Hepatocyte (in vitro differentiated cells): ENCODE measurements at places on chromosomes 16 and 17.

DNA sequence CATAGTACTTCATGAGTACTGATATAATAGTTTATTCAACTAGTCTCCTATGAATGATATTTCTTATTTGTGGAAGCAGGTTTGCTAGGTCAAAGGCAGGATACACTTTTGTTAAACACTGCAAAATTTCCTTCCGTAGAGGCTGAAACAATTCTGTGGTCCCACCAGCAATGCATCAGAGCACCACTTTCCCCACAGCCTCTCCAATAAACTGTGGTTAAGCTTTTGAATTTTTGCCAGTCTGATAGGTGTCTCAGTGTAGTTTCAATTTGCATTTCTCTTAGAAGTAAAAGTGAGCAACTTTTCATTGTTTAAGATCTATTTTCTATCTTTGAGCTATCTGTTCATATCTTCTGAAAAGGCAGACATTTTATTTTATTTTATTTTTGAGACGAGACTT is 36.4 kb upstream of the CORO6 start:
- no peak for DNase-seq

GRCh38 chr16:74219706-74220105 is 76.9 kb upstream of the PSMD7 start:
- no peak for DNase-seq

GRCh38 chr17:77405867-77406732 is 265.3 kb downstream of the SEC14L1 start:
- no peak for DNase-seq

DNA sequence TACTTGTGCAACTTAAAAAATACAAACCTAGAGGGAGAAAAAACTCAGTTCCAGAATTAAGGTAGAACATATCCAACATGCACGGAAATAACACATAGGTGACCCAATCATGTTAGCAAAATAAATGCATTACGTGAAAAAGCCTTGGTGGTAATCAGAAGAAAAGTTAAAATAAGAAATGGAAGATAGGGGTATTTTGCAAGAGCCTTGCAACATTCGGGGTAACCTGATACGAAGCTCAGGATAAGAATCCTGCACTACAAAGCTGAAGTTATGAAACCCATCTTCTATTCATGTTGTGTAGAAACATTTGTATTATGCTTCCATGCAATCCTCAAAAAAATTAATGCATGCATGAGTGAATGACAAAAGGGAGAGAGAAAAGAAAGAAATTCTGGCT is 33.1 kb downstream of the CHCT1 start:
- DNase-seq, result no peak

DNA sequence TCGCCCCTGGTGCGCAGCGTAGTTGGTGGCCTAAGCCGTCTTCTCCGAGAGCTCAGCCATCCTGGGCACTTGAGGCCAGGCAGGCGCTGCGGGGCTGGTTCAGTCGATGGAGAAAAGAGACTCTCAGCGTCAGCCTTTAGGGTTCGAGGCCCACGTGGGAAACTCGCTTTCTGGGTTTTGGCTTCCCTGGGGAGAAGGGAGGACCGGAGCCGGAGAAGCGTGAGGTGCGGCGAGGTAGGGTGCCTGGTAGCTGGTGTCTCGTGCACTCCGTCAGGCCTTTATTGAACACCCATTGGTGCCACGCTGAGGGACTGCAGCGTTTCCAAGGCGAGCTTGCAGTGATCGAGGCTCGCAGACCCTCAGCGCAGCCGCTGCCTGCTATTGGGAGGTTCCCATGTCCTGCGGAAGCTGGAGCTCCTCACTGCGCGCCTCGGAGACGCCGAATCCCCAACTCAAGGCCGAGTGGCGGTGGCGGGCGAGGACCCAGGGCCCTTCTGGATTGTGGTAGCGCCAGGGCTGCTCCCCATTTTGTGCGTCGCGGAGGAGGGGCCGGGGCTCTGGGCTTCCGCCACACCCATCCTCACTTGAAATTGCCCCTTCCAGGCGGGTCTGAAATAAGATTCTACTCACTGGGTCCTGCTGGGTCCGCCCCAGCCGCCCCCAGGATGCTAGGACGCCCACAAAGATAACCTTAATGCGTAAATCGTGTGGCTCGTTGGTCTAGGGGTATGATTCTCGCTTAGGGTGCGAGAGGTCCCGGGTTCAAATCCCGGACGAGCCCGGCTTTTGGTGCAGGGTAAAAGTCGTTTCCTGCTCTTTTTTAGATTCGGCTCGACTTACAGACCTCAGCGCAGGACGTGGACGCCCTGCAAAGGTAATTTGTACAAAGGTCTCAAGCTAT is 1.2 kb downstream of the OR1F1 start:
- no peak for DNase-seq

DNA sequence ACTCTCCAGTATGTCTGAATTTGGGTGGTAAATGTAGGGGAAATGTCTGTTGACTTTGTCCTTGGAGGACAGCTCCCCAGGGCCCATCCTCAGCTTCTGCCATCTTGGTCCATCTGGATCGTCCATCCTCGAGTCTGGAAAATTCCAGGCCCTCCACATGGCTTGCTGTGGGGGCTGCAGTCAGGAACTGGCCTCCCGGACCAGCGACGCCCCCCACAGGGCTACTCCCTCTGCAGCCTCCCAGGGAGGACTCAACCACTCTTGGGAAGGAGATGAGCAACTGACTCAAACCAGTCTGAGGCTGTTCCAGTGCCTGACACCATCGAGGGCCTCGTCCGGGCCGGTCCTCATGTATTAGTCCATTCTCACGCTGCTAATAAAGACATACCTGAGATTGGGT is 5.5 kb upstream of the ZG16B start:
- no peak for DNase-seq

DNA sequence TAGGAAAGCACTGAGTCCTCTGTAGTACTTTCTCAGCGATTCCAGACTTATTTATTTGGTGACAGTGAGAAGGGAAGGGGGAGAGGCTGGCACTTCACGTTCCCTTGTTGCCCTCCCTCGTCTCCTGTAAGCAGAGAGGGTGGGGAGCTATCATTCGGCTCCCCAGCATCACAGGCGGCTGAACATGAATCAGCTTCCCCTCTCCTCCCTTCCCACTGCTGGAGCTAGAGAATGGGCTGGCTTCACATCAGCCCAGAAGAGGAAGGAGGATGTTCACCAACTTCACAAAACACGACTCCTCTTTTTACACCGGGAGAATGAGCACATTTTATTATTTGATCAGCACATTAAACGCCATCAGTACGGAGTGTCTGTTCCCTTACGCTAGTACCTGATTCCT is 6.7 kb upstream of the CMIP start:
- DNase-seq, result no peak

- DNase-seq, result no peak
These were observed 571.5 kb upstream of the PSMD7 start for GRCh38 chr16:73725156-73725555.

GRCh38 chr17:57622683-57623433 is 122.2 kb downstream of the CCDC182 start:
- peak; percentile 74 for DNase-seq

DNA sequence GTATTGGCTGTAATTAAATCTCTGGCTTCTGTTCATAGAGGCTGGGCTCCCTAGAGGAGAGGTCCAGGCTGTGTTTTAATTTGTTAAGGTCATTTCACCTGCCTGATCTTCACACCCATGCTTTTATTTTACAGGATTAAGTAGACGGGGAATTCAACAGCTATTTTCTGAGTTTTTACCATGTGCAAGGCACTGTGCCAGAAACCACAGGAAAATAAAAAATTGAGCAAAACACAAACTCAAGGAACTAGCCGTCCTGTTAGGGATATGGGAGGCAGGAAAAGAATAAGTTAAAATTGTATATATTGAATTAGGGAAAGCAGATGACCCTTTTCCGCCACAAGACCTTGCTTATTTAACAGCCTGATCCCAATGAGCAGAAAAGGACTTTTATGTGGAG is 29.1 kb downstream of the HS3ST3A1 start:
- no peak for DNase-seq

GRCh38 chr17:81546906-81547613 is 5.1 kb downstream of the FAAP100 start:
- no peak for DNase-seq

DNA sequence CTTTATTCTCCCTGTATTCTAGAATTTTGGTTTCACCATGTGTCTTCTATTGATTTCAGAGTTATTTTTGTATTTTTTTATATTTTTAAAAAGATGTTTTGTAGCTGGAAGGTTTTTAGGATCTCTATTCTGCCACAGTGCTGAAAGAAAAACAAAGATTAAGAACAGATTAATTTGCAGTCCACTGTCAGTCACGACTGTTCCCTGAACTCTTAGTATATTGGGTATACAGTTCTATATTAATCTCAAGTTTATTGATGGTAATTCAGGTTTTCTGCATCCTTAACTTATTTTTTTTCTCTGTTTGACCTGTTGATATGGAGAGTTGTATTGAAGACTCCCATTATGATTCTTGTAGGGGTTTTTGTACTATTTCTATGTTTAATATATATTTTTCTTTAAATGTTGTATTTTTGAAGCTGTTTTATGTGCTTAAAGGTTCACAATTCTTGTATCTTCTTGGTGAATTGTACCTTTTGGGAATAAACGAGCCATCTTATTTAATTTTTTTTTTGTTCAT is 2.9 kb downstream of the SPECC1 start:
- no peak for DNase-seq

GRCh38 chr17:79508291-79508716 is 102.5 kb downstream of the RBFOX3 start:
- no peak for DNase-seq
